ENCODE measurements at places on chromosomes 1 and 21.

GRCh38 chr21:43598416-43599120 lies 60.7 kb downstream of the HSF2BP start:
- DNase-seq, result no peak

DNA sequence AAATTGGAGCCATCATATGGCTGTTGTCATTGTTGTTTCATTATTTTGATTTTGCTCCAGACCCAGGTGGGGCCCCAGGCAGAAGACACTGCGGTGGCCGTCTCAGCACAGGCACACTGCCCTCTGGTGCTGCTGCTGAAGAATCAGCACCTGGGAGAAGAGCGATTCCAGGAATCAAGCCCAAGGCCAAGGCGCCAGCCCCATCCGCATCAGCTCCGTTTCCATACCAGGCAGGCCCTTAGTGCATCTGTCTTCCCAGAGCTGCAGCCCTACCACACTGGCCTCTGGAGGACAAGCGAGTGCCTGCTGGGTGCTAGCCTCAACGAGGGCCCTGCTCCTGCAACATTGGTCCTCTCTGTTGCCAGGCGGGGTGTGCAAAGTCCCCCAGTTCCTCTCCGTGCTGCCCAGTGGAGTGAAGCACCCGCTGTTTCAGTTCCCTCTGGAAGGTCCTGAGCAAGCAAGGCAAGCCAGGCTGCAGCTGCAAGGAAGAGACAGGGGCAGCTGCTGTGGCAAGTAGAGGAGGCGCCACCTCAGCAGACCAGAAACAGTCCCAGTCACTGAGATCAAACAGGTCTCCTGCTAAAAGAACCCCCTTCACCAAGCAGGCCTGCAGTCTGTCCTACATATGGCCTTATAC lies 5.2 kb downstream of the GRIK3 start:
- no peak for DNase-seq

DNA sequence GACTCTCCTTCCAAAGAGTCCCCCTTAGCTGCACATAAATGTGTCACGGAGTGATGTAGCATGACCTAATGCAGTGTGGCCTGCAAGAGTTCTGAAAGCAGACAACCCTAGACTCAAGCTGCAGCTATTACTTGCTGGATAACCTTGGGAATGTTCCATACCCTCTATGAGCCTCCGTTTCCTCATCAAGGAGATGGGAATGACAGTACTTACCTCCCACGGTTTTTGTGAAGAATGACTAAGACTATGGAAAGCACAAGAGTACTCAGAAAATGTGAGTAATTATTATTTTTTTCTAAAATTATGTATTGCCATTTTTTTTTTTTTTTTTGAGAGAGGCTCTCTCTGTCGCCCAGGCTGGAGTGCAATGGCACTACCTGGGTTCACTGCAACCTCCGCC lies 3.0 kb downstream of the TTC39A start:
- DNase-seq, result no peak

DNA sequence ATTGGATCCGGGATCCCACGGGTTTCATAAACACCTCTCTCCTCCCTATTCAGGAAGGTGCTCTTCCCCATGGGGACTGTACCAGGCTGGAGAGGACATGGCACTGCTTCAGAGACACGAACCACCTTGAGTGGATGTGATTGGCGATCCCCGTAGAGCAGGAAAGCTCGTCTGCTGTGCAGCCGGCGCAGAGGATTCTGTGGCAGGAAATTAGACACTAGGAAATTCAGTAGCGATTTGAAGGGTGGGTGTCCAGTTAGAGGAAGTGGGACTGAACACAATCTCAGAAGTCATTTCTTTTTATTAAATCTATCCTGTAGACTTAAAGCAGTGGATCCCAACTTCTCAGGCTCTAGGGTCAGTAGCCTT lies 767 bp downstream of the PDIK1L start:
- DNase-seq, result peak; percentile 28

GRCh38 chr1:186802388-186802787 lies 26.4 kb upstream of the PLA2G4A start:
- DNase-seq, result no peak

DNA sequence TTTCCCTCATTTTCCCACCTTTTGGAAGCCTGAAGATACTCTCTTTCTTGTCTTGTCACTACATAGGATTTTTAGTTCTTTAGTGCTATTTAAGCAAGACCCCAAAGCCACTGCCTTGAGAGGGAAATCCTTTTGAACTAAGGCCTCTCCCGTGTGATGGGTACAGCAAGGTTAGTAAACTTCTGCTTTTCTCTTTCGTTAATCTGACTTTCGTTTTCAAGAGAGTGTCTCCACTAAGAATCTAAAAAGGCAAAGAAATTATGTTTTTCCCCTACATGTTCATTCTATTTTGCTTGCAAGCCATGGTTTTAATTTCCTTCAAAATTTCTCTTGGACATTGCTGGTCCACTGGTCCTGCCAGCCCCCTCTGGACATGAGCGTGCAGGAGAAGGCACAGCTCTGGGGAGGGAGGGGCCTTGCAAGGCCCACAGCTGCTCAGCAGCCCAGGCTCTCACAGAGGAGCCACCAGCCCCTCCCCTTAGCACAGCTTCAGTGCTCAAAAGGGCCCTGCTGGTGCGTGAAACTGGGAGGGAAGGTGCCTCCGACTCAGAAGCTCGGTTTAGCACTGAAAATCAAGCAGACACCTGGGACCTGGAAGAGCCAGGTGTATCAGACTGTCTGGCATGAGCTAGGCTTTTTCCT lies 210.9 kb upstream of the GALNT2 start:
- peak; percentile 33 for DNase-seq

GRCh38 chr1:35544976-35545375 lies 12.2 kb downstream of the KIAA0319L start:
- DNase-seq, result peak; percentile 72

GRCh38 chr1:93384656-93385055 lies 38.9 kb downstream of the DR1 start:
- DNase-seq, result no peak

DNA sequence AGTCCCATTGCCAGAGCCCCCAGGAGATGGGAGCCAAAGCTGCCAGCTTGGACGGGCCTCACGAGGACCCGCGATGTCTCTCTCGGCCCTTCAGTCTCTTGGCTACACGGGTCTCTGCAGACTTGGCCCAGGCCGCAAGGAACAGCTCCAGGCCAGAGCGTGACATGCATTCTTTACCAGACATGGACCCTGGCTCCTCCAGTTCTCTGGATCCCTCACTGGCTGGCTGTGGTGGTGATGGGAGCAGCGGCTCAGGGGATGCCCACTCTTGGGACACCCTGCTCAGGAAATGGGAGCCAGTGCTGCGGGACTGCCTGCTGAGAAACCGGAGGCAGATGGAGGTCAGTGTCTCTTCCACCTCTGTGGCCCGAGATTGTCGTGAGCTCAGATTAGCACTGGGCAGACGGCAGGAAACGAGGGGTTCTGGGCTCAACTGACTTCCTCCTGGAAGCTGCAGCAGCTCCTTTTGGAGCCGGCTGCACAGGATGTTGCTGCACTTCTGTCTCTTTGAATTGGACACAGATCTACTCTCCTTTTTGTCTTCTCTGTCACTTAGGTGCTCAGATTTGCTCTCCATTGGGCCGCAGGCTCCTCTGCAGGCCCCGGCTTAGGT lies 68.0 kb downstream of the DISC1 start:
- DNase-seq, result no peak

DNA sequence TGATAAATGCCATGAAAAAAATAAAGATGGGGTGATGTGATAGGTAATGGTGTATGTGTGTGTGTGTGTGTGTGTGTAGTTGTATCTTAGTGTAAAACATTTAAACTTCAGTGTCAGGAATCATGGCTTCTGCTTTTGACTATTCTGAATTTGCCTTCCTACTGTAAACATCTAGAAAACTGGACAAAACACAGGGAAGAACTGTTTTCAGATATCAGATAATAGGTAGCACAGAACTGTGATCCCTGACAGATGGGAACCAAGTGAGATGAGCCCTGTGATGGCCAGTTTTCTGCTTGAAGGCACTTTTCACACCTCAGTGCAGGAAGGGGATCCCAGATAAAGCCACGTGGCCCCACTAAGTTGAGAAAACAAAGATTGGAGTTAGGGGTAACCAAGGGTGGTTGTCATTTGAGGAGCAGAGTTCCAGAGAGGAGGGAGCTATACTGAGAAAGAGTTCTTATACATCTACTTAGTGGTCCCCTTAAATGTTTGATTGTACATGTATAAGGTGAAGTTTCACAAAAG lies 17.3 kb downstream of the DYRK1A start:
- no peak for DNase-seq

DNA sequence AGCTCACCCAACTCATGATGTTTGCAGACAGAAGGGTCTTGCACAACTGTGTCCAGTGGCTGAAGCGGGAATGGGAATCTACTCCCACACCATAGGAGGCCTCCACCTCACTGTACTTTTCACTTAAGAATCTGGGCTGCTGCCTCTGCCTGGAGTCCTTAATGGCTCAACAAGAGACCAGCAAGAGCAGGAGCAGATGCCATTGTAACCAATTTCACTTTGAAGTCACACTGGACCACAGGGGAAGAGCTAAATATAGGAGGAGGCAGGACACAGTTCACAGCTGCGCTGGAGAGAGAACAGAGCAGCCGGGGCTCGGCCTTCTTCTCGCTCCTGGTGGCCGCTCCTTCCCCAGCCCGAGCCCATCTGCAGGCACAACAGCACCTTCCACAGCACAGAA lies 120.4 kb downstream of the SIPA1L2 start:
- DNase-seq, result no peak

DNA sequence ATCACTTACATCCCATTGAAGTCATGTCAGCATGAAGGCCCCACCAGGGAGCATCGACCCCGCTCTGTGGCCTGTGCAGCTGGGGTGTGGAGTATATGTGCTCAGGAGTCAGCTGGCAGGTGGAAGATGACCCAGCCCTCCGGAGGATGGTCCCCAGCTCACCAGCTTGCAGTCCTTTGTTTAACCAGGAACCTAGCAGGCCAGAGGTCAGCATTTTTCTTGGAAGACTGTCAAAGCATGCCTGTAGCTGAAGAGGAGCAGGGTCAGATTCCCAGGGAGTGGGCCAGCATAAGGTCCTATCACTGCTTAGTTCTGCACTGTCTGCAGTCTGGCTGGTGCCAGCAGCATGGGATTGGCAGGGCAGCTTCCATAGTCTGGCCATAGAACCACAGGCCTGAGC lies 12.7 kb downstream of the NFASC start:
- DNase-seq, result no peak

DNA sequence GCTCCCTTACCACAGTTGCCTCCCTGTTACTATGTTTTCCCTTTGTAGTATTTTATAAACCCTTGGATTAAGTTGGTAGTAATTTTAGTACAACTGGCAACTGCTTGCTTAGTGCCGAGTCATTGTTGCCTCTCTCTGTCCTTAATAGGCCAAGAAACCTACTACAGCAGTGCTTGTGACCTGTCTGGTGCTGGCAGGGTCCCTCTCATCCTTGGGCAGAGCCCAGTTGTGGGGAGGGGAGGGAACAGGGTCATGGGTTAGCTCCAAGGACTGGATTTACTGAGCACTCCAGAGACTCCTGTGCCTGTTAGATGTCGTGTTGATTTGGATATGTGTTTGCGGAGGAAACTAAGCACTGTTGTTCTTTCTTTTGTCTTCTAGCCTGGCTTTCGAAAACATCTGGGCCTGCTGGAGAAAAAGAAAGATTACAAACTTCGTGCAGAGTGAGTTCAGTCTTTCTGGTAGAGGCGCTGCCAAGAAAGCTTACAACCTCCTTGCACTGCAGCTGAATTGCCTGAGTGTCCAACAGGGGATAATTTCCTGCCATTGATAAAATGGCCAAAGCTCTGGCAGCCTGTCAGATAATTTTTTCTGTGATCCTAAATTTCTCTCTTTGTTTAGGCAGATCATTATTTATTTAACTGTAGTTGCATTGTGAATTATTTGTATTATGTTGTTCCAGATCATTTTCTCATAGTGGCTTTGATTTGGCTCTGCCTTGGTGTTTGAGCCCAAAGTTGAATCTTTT lies 3.6 kb downstream of the UTP11 start:
- DNase-seq, result no peak

- no peak for DNase-seq
Measured at GRCh38 chr21:36852864-36853263, 113.6 kb downstream of the HLCS start.

GRCh38 chr1:76782809-76783208 lies 84.5 kb upstream of the ST6GALNAC5 start:
- DNase-seq, result no peak

GRCh38 chr1:55204997-55205396 lies 10.2 kb downstream of the USP24 start:
- DNase-seq, result no peak

DNA sequence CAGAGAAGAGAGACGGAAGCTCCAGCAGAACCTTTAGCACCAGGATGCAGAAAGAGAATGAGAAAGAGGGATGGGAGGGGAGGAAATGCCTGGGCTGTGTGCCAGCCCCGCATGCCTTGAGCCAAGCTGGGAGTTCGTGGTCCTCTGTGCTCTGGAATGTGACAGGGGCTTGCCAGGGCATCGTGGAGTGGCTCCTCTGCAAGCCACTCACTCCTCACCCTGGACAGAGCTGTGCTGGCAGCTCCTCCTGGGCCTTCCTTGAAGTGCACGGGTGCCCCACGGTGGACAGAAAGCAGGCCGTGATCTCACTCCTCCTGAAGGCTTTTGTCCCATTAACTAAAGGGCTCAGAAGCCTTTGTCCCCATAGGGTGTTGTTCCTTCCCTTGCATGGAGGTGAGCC lies 34.8 kb upstream of the PRELP start:
- peak; percentile 11 for DNase-seq

DNA sequence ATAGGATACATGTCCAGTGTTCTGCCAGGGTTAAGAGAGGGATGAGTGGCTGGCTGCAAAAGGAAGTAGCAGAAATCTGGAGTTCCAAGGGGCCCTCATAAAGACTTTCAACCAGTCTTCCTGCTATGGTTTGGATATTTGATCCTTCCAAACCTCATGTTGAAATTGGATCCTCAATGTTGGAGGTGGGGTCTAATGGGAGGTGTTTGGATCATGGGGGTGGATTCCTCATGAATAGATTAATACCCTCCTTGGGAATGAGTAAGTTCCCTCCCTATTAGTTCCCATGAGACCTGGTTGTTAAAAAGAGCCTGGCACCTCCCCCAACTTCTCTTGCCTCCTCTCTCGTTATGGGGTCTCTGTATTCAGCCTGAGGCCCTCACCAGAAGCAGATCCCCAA lies 10.1 kb upstream of the GNG12 start:
- no peak for DNase-seq

DNA sequence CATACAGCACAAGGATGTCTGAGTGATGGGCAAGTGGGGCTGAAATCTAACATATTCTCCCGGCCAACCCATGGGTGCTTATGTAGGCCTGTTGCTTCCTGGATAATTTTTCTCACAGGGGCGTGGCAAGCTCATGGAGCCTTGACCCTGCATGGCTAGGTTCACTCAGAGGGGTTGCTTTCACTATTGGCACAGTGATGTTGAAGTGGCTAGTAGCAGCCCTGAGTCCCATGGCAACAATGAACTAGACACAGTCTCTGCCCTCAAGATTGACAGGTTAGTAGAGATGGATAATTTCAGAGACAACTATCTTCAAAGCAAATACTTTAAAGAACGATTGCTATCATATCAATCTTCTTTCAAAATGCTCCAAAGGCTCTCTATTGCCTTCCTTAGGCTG lies 6.5 kb upstream of the MAB21L3 start:
- no peak for DNase-seq

GRCh38 chr1:54069791-54070170 lies 16.4 kb downstream of the TCEANC2 start:
- no peak for DNase-seq

- DNase-seq, result no peak
Measured at GRCh38 chr1:50111503-50111902, 2.8 kb downstream of the ELAVL4 start.
